GM23248 (cell line): ENCODE measurements at places on chromosomes 7 and 10.

- DNase-seq, result peak; percentile 99
Measured at GRCh38 chr7:101099969-101100781, 14.9 kb downstream of the TRIM56 start.

DNA sequence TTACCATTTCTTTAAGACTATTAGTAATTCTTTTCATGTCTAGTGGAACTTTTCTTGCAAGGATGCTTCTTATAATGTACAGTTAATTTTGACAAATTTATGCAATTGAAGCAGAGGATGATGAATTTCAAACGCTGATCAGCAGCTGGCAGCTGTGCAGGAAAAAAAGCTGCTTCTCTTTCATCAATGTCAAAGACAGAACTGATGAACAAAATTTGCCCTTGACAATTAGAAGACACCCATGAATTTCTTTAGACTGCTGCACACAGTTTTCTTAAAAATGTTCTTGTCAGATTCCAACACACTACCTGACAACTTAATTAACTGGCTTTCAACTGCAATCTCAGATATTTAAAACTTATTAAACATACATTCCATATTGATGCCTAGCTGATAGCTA, 138.3 kb downstream of the SKAP2 start:
- no peak for DNase-seq

- DNase-seq, result no peak
Measured at GRCh38 chr7:134060874-134061273, 66.3 kb upstream of the LRGUK start.

DNA sequence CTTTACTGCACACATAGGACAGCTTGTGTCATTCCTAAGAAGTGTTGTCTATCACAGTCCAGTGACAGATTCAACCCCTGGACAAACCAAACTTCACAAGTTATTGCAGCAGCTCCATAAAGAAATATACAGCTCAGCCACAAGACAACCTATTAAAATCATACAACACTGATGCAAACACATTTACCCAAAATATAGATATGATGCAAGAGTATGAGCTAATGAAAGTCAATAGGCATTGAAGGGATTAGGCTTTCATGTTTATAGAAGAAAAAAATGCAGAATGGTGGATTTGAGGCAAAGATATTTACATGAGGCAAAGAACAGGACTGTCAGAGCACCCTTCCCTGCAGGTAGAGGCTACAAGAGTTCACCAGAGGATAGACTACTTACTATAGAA, 14.9 kb upstream of the RAPGEF5 start:
- DNase-seq, result no peak

- no peak for DNase-seq
Measured at GRCh38 chr10:60808036-60808435, 29.8 kb downstream of the CDK1 start.

GRCh38 chr10:112026438-112026837, 157.1 kb downstream of the GPAM start:
- DNase-seq, result peak; percentile 7

DNA sequence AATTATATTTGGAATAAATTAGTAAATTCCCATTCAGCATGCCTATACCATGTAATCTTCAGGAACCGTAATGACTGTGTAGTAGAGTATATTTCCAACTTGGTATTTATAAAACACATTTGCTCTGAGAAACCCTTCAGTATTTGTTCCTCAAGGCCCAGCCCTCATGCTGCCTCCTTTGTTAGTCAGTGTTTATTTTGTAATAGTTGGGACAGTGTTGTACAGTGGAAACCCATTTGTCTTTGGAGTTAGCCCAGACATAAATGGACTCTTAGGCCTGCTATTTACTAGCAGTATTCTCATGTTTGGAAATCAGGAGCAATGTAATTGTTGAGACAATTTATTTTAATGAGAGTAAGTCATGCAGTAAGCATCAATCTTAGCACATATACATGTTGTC, 686.9 kb downstream of the AUTS2 start:
- DNase-seq, result no peak

DNA sequence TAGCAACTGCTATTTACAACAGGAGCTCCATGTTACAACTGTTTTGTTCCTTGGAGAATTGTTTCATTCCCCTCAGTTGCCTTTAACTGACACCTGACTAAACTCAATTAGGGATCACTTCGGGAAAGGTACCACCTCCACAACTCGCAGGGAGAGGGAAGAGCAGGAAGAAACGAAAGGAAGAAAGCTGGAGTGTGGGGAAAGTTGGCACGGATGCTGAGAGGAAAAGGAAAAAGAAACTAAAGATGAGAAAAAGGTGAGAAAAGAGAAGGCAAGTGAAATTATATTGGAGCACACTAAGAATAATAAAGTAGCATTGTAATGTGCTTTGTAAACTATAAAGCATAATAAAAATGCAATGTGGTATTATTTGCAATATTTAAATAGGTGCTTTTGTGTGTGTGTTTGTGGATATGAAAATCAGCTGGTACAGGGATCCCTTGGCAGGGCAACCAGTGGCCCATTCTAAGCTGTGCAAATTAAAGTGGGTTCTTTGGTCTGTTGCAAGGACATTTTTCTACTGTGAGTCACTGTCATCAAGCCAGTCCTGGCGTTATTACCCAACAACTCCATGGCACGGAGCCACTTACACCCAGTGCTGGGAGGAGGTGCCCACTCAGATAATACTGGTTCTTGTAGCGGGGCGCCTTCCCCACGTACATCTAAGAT, 45.9 kb downstream of the HIPK2 start:
- peak; percentile 92 for DNase-seq

DNA sequence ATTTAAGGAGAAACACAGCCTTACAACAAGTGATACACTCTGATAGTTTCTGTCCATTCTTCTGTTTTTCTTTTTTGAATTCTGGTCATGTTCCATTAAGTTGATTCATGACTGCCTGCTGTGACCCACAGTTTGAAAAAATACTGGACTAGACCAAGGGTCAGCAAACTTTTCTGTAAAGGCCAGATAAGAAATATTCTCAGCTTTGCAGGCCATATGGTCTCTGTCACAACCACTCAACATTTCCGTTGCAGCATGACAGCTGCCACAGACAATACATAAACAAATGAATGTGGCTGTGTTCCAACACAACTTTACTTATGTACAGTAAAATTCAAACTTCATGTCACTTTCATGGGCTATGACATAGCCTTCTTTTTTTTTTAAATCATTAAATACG, 156.7 kb downstream of the PLXNA4 start:
- no peak for DNase-seq

- DNase-seq, result peak; percentile 88
Measured at GRCh38 chr10:5094265-5095205, at the start of gene AKR1C3. TSS of gene AKR1C3 (plus strand) at chr10:5094414. CDS start at chr10:5094445, 31 bp downstream.

DNA sequence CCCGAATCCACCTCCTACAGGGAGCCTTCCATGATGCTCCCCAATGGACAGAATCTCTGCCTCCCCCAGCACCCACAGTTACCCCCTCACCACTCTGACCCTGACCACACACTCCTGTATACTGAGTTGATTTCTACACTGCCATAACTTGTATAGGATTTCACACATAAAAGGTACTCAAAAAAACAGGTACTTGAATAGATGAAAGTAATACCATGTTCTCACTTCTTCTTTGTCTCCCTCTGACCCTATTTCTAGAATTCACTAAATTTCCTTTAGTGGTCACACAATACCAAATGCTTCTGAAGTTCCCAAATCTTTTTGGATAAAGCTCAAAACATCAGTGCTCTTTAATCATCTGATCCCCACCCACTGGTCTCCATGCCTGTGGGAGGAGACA, 45.4 kb downstream of the HSPA12A start:
- DNase-seq, result no peak

GRCh38 chr7:139118234-139118804, 8.8 kb upstream of the ZC3HAV1 start:
- DNase-seq, result peak; percentile 70

DNA sequence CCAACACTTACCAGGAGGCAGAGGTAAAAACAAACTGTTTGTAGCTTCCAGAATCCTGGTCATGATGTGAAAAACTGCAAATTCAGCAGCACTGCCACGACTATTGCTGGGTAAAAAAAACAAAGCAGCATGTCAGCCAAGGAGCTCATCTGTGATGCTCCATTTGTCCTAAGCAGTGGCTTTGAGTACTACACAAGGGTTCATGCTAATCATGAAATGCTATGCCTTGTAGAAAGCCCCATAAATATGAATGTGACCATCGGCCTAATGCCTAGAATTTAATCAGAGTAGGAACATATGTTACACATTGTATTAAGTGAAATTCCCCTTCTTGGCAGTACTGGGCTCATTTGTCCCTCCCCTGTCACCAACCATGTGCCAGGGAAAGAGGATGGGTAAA, 95.4 kb downstream of the GSAP start:
- DNase-seq, result no peak

- DNase-seq, result peak; percentile 13
Measured at GRCh38 chr7:91717681-91718470, 162.6 kb downstream of the MTERF1 start.

DNA sequence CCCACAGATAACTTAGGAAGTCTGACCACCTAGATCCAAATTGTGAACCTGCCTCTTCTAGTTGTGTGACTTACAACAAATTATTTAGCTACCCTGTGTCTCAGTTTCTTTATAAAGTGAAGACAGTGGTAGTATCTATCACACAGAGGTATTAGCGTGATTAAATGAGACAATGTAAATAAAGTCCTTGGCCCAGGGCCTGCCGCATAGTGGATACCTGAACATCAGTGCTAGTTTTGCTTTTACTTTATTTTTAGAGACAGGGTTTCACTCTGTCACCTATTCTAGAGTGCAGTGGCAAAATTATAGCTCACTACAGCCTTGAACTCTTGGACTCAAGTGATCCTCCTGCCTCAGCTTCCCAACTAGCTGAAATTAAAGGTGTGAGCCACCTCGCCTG, 177.1 kb downstream of the CDK14 start:
- DNase-seq, result no peak
